ENCODE measurements at places on chromosomes 5 and 9. TPM values are rescaled to one million over a fixed set of nuclear protein-coding genes. Genes with fewer than 3 reads are reported as not detected.

The TPPP gene
- 0.24 TPM for polyA plus RNA-seq

The CAMK2A gene
- not detected for polyA plus RNA-seq

The HAVCR2 gene
- 4.3 TPM for polyA plus RNA-seq

The COL5A1 gene
- polyA plus RNA-seq, result 0.13 TPM

- no peaks in the 10 kb centered on the region for H3K4me1 ChIP-seq
- no peak for DNase-seq
- H3K27me3 ChIP-seq, result no peaks in the 10 kb centered on the region
Measured at GRCh38 chr5:3181671-3182070, 414.0 kb upstream of the IRX1 start.

GRCh38 chr9:124771867-124772679, 962 bp upstream of the NR6A1 start:
- DNase-seq, result no peak
- peaks cover 20% of the 10 kb centered on the region for H3K4me1 ChIP-seq
- no peaks in the 10 kb centered on the region for H3K36me3 ChIP-seq
- peaks cover 3% of the 10 kb centered on the region for H3K27me3 ChIP-seq

DNA sequence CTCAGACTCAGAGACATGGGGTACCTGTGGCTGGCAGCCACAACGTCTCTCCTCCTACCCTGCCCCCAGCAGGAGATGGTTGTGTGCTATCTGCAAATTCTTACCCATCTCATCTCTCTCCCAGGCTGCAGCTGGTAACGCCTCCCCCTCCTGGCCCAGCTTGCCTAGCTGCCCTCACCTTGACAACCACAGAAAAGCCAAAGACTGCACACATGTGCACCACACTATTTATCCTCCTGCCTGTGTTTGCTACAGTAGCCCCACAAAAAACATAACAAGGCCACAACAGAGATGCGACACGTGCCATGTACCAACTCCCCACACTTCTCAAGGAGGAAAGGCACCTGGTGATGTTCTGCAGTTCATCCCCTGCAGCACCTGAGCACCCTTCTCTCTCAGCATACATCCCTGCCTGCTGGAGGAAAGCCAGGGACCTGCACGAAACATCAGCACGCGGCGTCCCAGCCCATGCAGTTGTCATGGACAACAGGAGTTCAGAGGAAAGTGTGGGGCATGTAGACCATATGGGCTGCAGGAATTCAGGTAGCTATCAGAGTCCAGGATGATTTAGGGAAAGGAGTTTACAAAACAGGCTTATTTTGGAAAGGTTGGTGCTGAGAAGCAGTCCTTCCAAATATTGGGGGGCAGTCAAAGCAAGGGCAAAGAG, 168.7 kb downstream of the C5orf15 start:
- no peak overlapping the region for H3K27ac ChIP-seq
- H3K27me3 ChIP-seq, result peaks cover 8% of the 10 kb centered on the region
- no peaks in the 10 kb centered on the region for H3K36me3 ChIP-seq
- DNase-seq, result no peak
- no peaks in the 10 kb centered on the region for H3K4me1 ChIP-seq

- no peak overlapping the region for H3K27ac ChIP-seq
- no peaks in the 10 kb centered on the region for H3K36me3 ChIP-seq
- H3K27me3 ChIP-seq, result no peaks in the 10 kb centered on the region
- H3K4me3 ChIP-seq, result no peak overlapping the region
- DNase-seq, result no peak
Measured at GRCh38 chr9:13049223-13049622, 230.3 kb downstream of the MPDZ start.

DNA sequence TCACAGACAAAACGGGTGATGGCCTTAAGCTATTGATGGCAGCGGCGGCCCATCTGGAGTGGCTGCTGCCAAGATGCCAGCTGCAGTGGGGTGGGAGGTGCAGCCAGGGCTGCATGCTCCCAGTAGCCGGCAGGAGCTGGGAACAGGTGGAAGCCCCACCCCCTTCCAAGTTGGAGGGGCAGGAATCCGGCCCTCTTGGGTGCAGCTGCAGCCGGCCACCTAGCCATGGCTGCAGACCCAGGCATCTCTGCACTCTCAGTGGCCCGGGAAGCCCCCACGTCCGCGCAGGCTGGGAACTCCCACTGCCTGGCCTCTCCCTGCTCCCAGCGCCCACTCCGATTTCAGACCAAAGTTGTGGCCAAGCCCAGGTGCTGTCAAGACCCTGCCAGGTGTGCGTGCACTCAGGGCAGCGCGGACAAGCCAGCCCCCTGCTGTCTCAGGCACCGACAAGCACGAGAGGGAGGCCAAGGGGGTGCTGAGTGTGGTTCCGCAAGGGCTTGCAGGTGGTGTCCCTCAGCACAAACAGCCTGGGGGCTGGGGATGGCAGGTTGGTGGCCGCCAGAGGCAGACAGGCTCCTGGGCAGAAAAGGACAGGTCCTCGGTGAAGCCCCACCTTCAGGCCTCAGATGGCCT, 115.1 kb upstream of the TSLP start:
- H3K27ac ChIP-seq, result no peak overlapping the region
- no peaks in the 10 kb centered on the region for H3K4me1 ChIP-seq
- no peaks in the 10 kb centered on the region for H3K36me3 ChIP-seq
- H3K27me3 ChIP-seq, result no peaks in the 10 kb centered on the region
- H3K4me3 ChIP-seq, result no peak overlapping the region

DNA sequence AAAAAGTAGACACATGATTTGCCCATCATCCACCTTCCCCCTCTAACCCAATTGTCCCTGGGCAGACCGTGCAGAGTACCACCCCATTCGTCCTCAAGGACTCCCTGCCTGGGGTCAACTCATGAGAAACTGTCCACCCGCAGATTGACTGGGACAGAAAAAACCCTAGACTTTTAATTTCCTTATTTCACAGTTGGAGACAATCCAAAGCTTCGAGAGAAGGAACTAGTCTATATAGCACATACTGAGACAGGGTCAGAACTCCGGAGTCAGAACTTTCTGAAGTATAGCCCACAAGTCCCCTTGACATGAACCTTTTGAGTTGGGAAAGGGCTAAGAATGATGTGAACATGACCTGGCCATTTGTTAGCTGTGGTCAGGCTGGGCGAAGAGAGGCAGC, 7.5 kb upstream of the GPX3 start:
- no peaks in the 10 kb centered on the region for H3K36me3 ChIP-seq
- H3K4me3 ChIP-seq, result no peak overlapping the region
- H3K27me3 ChIP-seq, result no peaks in the 10 kb centered on the region

- no peaks in the 10 kb centered on the region for H3K27me3 ChIP-seq
- no peak for DNase-seq
- H3K27ac ChIP-seq, result no peak overlapping the region
- no peaks in the 10 kb centered on the region for H3K4me1 ChIP-seq
Measured at GRCh38 chr5:133049726-133050048, 2.1 kb upstream of the HSPA4 start.

GRCh38 chr5:8892926-8893325, 652.9 kb downstream of the SEMA5A start:
- H3K27me3 ChIP-seq, result no peaks in the 10 kb centered on the region
- H3K36me3 ChIP-seq, result no peaks in the 10 kb centered on the region
- no peak overlapping the region for H3K4me3 ChIP-seq
- no peak for DNase-seq
- H3K27ac ChIP-seq, result no peak overlapping the region
- no peaks in the 10 kb centered on the region for H3K4me1 ChIP-seq

Measured in GM12878 (cell line).